ENCODE measurements at places on chromosomes 3 and 15. TPM values are rescaled to one million over a fixed set of nuclear protein-coding genes. Genes with fewer than 3 reads are reported as not detected.

- DNase-seq = no peak
- H3K4me3 ChIP-seq = no peak overlapping the region
- H3K27me3 ChIP-seq = no peaks in the 10 kb centered on the region
Observed at GRCh38 chr3:86234506-86235254, 756.3 kb downstream of the VGLL3 start.

The ADIPOQ gene
- not detected for total RNA-seq

The VPS13C gene
- 48.9 TPM for total RNA-seq

GRCh38 chr15:83571820-83572707, 81.9 kb upstream of the ADAMTSL3 start:
- H3K27me3 ChIP-seq = no peaks in the 10 kb centered on the region
- no peaks in the 10 kb centered on the region for H3K4me1 ChIP-seq
- H3K36me3 ChIP-seq = no peaks in the 10 kb centered on the region
- no peak for DNase-seq

GRCh38 chr15:52121896-52122295, 9.3 kb upstream of the BCL2L10 start:
- H3K4me3 ChIP-seq = no peak overlapping the region
- H3K4me1 ChIP-seq = peaks cover 17% of the 10 kb centered on the region
- H3K36me3 ChIP-seq = no peaks in the 10 kb centered on the region

The PLA2G4E gene
- total RNA-seq = not detected

- H3K4me3 ChIP-seq = no peak overlapping the region
- peaks cover 8% of the 10 kb centered on the region for H3K4me1 ChIP-seq
- H3K27me3 ChIP-seq = no peaks in the 10 kb centered on the region
- no peaks in the 10 kb centered on the region for H3K36me3 ChIP-seq
- no peak for DNase-seq
Observed at GRCh38 chr3:151282921-151283320, 4.6 kb upstream of the P2RY14 start.

- H3K27me3 ChIP-seq = no peaks in the 10 kb centered on the region
- H3K4me1 ChIP-seq = peaks cover 18% of the 10 kb centered on the region
- H3K4me3 ChIP-seq = no peak overlapping the region
- H3K27ac ChIP-seq = no peak overlapping the region
Observed at GRCh38 chr15:96058103-96058851, 272.2 kb upstream of the NR2F2 start.

DNA sequence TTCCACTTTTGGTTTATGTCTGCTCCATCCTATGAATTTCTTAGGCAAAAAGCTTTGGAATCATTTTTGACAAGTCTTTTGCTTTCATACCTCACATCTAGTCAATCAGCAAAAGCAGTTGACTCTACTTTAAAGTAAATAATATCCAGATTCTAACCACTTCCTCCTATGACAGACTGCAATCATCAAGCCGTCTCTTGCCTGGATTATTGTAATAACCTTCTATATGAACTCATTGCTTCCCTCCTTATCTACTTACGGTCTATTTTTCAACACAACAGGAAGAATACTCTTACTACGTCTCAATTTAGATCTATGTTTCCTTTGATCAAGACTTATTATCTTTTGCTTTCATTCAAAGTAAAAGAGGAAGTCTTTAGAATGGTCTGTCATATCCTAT, 20.7 kb downstream of the CLDN1 start:
- peaks cover 33% of the 10 kb centered on the region for H3K4me1 ChIP-seq
- H3K4me3 ChIP-seq = no peak overlapping the region
- H3K27ac ChIP-seq = no peak overlapping the region
- no peaks in the 10 kb centered on the region for H3K27me3 ChIP-seq

DNA sequence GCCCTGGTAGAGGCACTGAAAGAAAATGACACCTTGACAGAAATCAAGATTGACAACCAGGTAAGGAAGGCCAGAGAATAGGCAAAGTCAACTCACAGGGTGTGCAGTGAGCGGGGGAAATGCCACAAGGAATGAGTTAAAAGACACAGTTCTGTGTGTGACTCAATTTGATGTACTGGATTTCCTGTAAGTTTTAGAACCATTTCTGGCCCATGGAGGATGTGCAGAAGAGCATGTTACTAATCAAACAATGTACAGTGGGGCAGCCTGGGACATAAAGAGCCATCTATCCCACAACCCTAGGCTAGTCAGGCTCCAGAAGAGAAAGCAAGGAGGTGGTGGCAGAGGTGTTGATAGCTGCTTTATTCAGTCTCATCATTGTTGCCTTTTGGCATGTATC, 31.2 kb upstream of the TMOD3 start:
- H3K4me3 ChIP-seq = no peak overlapping the region
- H3K27ac ChIP-seq = no peak overlapping the region
- no peaks in the 10 kb centered on the region for H3K36me3 ChIP-seq
- H3K4me1 ChIP-seq = peaks cover 33% of the 10 kb centered on the region
- DNase-seq = no peak

DNA sequence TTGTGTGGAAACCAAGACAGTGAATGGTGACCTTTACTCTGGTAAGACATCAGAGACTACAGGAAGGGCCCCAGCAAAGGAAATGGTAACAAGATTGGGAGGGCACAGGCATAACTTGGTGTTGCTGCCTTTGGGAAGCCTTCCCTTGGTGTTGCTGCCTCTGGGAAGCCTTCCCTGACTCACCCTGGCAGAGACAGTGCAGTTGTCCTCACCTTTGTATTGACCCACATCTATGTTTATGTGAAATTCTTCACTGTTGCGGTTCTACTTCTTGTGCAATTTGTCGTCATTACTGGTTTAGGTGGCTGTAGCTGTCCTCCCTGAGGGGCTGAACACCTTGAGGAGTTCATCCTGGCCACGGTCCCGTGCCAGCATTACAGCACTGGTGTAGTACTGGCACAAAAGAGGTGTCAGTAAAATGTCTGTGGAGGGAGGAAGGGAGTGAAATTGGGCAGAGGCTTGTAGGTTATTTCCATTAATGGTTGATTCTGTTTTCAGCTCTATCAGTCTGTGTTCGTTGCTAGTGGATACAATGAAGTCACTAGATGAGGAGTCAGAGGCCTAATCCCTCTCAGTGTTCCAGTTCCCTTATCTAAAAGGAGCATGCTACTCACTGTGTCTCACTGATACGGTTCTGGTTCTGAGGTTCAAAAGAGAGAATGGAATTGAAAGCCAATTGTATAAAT, 21.6 kb downstream of the IFT122 start:
- H3K4me1 ChIP-seq = peaks cover 33% of the 10 kb centered on the region
- no peaks in the 10 kb centered on the region for H3K27me3 ChIP-seq
- H3K27ac ChIP-seq = peak overlapping the region; percentile 83
- no peak overlapping the region for H3K4me3 ChIP-seq
- 0 out of 2 replicates have a peak, but pooled peaks cover under 1% of the 10 kb centered on the region for H3K36me3 ChIP-seq

- no peak overlapping the region for H3K4me3 ChIP-seq
- H3K27me3 ChIP-seq = no peaks in the 10 kb centered on the region
- no peaks in the 10 kb centered on the region for H3K4me1 ChIP-seq
- DNase-seq = no peak
- no peak overlapping the region for H3K27ac ChIP-seq
Observed at GRCh38 chr3:138065949-138066348, 49.5 kb downstream of the DZIP1L start.
